Choroid plexus epithelial cell (primary cell): ENCODE measurements at places on chromosomes 16 and 17.
A peak's percentile ranks its signal among the peaks of the same experiment; 100 is the strongest.

DNA sequence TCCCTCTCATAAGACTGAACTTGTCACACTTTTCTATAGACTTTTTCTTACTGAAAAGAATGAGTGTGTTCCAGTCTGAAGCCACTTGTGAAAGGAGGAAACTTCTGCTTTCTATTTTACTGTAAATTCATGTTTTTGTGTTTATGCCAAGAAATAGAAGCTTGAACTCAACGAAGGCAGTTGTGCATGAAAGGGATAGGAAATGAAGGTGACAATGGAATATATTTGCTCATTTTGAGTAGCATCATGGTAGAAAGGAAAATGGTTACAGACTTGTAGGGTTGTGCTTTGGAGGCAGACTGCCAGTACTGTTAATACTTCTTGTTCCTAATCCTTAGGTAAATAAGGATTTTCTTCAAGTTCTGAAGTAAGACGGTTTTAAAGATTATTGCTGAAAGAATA lies 8.1 kb downstream of the CLTC start:
- no peak for DNase-seq

DNA sequence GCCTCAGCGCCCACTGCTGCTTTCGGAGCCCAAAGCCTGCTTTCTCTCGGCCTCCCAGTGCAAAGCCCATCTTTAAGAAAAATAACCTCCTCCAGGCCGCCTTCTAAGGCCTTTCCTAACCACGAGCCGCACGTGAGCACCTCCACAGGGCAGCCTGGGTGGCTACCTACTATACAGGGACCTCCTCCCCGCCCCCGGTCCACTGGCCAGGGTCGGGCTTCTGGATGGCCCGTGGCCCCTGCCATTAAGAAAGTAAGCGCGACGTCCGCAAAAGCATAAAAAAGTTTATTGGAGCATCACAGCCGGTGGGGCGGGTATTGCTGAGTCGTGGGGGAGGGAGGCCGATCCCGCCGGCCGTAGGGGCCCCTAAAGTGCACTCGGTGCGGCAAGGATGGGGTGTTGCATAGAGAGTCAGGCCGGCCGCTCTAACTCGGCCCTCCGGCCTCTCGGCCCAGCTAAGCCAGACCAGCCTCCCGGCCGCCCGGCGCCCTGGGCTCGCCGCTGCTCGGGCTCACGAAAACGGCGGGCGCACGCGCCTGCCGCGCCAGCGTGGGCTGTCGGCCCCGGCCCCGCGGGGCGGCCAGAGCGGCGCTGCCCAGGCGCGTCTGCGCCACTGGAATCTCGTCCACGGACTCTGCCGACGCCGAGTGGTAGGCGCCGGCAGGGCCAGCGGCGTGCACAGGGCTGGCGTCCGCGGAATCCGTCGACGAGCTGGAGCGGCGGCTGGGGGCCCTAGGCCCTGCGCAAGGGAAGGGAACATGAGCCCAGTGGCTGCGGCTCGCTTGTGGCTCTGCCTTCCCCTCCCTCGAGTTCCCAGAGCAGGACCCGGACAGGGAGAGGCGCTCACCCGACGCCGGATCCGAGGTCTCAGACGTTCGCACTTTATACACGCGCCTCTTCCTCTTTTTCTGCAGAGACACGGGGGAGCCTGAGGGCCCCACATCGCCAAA lies 1.1 kb upstream of the TPPP3 start:
- no peak for DNase-seq

- peak; percentile 54 for DNase-seq
These were observed 47.4 kb downstream of the AXIN2 start for GRCh38 chr17:65514082-65514481.

- no peak for DNase-seq
These were observed 107.6 kb upstream of the CHMP6 start for GRCh38 chr17:80883831-80884735.

GRCh38 chr17:6611231-6611630 lies 29.3 kb downstream of the KIAA0753 start:
- DNase-seq, result no peak

- no peak for DNase-seq
These were observed 43.5 kb downstream of the MRPS23 start for GRCh38 chr17:57806167-57806830.

GRCh38 chr17:13311306-13311705 lies 290.4 kb downstream of the HS3ST3A1 start:
- DNase-seq, result peak; percentile 41

GRCh38 chr16:67386861-67387455 lies 6.3 kb downstream of the TPPP3 start:
- DNase-seq, result no peak

- no peak for DNase-seq
These were observed 14.2 kb downstream of the POLR3K start for GRCh38 chr16:38941-39892.

DNA sequence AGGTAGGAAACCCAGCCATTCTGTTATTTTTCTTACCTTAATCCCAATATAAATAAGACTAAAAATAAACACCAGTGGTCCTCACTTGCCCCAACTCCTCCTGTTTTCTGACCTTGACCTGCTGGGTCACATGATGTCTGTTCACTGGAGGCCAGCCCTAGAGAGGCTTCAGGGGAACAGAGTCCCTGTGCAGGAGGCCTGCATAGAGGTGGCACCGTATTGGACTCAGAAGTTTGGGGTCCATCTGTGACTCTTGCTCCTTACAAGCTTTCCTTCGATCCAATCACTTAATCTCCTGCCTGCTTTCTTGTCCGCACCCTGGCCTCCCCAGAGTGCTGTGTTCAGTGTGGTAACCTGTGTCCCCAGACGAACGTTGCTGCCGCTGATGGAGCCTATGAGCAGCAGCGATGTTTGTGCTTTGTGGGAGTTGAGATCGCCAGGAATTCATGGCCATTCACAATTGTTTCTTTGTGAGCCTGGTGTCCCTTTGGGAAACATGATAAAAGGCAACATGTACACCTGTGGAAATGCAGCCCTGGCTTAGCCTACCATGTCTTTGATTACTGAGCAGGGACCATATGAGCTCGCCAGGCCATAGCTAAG lies 4.7 kb downstream of the IGSF6 start:
- DNase-seq, result no peak

DNA sequence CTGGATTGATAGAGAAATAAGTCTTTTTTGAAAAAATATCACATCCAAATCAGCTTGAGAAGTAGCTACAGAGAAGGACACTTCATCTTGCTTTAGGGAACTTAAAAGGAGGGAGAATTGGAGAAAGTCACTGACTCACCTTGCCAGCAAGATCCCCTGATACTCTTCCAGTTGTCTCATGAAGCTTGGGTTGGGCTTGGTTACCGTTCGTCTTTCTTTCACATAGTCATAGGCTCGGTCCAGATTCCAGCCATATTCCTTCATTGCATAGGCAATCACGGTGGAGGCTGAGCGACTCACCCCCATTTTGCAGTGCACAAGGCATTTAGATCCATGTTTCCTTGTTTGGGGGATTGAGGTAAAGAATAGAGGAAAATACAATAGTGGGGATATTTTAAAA lies 25.3 kb upstream of the CORO6 start:
- no peak for DNase-seq

- no peak for DNase-seq
These were observed 40.8 kb downstream of the IRX6 start for GRCh38 chr16:55364811-55365210.

GRCh38 chr16:70151941-70152509 lies 21.6 kb upstream of the CLEC18C start:
- no peak for DNase-seq

GRCh38 chr17:27762527-27763305 lies 37.6 kb downstream of the NOS2 start:
- DNase-seq, result peak; percentile 52

DNA sequence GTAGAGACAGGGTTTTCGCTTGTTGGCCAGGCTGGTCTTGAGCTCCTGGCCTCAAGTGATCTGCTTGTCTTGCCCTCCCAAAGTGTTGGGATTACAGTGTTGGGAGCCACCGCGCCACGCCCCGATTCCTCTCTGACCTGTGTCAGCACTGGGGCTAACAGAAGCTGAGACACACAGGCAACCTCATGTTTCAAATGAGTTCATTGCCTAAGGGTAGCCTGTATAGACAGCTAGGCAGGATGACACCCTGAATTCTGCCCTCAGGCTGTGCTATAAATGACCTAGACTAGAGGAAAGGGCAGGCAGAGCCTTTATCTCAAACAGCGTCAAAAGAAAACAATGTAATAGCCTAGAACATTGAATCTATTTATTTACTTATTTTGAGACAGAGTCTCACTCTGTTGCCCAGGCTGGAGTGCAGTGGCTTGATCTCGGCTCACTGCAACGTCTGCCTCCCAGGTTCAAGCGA lies 2.3 kb upstream of the CDK3 start:
- DNase-seq, result no peak

GRCh38 chr16:60481591-60481990 lies 1554.6 kb downstream of the CDH8 start:
- no peak for DNase-seq

- no peak for DNase-seq
These were observed 441.0 kb upstream of the SALL1 start for GRCh38 chr16:51592001-51592501.

DNA sequence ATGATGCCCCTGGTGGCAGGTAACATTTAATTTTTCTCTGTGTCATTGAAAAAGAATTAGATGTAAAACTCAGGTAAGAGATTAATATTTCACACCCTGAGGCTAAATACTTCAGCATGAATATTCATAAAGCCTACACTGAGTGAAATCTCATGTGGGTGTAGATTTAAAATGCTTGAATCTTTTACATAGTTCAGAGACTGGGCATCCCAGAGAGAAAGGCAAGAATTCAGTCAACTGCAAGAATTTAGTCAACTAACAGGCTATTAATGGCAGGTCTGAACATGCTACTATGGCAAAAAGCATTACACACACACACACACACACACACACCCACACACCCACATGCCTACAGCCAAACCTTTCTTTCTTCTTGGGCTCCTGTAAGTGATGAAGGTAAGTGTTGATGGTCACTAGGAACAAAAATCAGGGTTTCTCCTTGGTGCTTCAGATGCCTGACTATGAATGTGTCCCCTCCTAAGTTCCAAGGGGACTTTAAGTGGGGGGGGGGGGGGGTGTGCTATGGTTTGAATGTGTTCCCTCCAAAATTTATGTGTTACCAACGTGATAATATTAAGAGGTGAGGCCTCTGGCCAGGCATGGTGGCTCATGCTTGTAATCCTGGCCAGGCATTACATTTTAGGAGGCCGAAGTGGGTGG lies 63.7 kb upstream of the PSMD7 start:
- no peak for DNase-seq

- DNase-seq, result no peak
These were observed 48.9 kb downstream of the SNX29 start for GRCh38 chr16:12025472-12025871.

DNA sequence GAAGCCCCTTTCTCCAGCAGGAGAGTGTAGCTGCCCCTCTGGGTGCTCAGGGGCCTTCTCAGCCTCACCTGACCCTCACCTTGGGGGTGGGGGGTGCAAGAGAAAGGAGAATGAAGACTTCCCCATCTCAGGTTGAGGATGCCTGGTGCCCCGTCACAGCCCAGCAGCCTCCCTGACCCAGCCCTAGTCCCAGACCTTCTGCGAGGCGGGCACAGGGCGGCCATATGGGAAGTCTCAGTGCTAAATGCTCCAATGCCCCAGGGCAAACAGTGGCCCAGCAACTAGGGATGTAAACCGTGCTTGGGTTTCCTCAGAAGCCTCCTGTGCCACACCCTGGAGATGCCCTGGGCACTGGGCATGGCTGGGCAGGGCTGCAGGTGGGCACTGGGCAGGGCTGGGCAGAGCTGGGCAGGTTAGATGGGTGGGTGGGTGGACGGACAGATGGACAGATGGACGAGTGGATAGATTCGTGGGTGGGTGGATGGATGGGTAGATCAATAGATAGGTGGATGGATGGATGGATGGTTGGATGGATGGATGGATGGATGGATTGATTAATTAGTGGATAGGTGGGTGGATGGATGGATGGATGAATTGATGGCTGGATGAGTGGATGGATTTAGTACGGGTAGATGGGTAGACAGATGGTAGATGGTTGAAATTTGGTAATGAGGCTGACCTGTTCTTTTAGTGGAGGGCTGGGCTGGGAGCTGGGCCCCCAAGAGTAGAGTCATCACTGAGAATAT lies 16.8 kb downstream of the TPSD1 start:
- DNase-seq, result no peak

DNA sequence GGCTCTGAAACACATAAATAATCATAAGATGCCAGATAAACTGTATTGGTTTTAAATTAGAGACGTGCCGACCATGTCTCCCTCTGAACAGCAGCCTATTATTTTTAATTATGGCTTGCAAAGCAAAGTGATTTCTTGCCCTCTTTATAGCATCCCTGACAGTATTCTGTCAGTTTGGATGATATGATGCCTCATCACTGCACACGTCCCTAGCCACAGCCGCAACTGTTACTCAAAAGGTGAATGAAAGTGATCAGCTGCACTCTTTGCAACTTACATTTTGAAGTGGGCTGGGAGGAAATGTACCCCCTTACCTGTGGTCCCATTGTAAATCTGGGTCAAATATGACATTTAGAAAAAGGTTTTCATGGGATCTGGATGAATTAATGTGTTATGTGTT lies 389.9 kb downstream of the MAF start:
- DNase-seq, result no peak

DNA sequence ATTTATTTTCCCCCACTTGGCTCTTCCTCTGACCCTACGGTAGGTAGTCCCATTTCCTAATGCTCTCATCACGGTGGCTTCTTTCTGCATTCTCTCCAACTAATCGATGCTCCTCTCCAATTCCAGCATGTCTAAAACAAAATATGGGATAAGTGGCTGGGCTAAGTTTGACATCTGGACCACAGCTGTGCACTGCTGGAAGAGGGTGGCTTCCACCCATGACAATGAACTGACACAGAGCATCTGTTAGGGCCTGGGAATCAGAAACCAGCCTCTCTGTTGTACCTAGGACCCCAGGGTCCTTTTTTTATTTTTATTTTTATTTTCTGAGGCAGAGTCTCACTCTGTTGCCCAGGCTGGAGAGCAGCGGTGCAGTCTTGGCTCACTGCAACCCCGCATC lies 29.0 kb upstream of the SLC39A11 start:
- no peak for DNase-seq

DNA sequence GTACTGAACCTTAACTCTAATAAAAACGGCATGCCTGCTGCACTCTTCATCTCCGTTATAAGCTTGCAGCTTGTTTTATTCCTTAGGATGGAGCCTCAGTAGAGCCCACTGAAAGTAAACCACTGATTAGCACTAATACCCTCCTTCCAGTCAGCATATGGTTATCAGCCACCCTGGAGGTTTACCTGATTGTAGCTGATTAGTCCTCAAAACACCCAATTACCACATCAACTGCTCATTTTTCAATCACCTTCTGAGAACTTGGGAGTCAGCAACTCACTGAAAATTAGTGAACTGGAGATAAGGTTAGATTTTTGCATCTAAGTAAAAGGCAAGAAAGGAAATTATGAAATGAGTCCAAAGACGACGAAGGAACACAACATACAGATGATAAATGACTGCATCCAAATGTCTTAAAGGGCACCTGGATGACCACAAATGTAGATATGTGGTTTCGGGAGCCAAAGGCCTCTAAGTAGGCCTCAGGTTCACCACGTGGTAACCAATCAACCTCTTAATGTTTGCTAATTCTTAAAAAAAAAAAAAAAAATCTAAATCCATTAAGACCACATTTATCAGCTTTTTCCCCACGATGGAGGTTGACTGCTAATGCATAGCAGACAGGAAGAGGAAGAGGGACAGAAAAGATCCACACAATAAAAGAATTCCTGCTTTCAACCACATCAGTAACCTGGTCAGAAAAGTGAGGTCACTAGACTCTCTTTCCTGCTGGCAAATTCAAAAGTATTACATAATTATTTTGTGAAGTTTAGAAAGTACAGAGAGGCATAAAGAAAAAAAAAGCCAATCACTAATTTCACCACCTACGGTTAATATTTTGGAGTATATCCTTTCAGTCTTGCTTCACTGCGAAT lies 28.0 kb downstream of the DCUN1D3 start:
- DNase-seq, result no peak

- DNase-seq, result no peak
These were observed 287.6 kb downstream of the MAP2K6 start for GRCh38 chr17:69702078-69702477.

GRCh38 chr16:65333283-65333682 lies 211.4 kb upstream of the CDH11 start:
- no peak for DNase-seq
